ENCODE measurements at places on chromosomes 1 and 21.

- DNase-seq = peak; percentile 82
Measured at GRCh38 chr1:169109561-169110134, 3.2 kb downstream of the ATP1B1 start.

GRCh38 chr1:32733582-32734321 is 31.2 kb upstream of the SYNC start:
- DNase-seq = no peak

DNA sequence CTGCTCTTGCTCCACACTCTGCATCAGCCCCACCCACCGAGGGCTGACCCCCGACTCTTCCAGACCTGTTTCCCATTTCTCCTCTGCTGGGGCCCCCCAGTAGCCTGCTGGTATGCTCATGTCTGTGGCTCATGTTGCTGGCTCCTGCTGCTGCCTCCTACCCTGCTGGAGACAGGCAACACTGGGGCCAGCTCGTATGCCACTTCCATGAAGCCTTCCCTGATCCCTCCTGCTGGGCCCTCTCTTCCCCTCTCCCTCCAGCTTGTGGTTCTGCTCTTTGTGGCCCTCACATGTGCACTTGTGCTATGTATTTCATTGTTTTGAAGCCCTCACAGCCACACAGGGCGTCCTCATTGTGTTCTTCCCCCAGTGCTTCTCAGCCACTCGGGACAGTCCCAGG is 40.5 kb downstream of the CNN3 start:
- DNase-seq = no peak

DNA sequence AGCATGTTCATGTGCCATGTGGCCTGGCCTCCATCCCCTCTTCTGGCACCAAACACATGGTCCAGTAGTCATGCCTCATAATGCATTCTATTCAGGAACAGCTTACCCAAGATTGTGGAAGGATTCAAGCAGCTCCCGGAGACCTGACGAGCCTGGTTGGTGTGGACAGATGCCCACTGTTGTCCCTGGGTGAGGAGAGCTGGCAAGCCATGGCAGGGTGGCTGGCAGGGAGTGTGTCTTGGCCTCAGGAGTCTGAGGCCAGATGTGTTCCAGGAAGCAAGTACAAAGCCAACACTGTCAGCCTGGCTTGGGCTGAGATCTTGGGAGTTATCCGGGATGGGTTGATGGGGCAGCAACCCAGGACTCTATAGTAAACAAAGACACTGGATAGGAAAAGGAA is 7.3 kb upstream of the FABP3 start:
- DNase-seq = no peak

GRCh38 chr1:40786171-40786994 is 2.8 kb downstream of the KCNQ4 start:
- DNase-seq = no peak

GRCh38 chr1:231611111-231611510 is 15.5 kb upstream of the DISC1 start:
- DNase-seq = no peak

- DNase-seq = no peak
Measured at GRCh38 chr21:44901391-44902074, 19.2 kb downstream of the ITGB2 start.

DNA sequence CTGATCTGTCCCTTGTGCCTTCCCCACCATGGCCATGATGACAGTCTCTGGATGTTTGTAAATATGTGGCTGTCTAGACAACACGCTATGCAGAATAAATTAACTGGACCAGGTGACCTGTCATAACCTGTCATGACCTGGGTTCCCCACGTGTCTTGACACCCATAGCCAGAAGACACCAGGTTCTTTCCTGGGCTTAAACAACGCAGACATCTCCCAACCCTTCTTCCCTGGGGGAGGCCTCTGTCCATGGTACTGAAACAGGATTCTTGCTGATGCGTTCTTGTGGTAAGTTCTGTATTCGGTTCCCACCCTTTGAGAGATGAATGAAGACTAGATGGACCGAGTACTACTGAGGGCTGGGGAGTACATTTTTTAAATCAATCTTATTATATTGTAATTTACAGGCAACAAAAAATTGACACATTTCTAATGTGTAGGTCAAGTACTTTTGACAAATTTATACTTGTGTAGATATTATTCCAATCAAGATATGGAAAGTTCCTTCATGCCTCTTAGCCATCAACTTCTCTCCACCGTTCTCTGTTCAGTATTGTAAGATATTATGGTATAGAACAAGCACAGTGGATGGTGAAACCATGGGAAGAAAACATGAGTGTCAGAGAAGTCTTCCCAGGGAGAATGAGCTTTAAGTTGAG is 738.8 kb downstream of the PTPRU start:
- peak; percentile 40 for DNase-seq
